ENCODE measurements at places on chromosomes 13 and 19.
A peak's percentile ranks its signal among the peaks of the same experiment; 100 is the strongest.

DNA sequence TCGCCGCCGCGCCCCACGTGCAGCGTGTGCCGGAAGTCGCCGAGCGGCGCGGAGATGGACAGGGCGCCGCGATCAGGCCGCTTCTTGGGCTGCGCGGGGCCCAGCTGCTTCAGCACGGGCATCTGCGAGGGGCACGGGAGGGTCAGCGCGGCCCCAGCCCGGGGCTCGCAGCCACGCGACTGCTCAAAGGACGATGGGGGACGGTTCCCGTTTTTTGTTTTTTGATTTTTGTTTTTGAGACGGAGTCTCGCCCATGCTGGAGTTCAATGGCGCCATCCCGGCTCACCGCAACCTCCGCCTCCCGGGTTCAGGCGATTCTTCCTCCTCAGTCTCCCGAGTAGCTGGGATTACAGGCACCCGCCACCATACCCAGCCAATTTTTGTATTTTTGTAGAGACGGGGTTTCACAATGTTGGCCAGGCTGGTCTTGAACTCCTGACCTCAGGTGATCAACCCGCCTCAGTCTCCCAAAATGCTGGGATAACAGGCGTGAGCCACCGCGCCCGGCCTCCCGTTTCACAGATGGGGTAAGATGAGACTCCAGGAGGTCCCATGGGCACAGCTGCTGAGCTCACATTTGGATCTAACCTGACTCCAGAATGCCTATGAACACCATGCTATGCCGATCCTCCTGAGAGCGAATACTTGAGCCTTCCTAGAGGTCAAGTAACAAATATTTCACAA is 2.0 kb upstream of the LENG9 start:
- DNase-seq: no peak

DNA sequence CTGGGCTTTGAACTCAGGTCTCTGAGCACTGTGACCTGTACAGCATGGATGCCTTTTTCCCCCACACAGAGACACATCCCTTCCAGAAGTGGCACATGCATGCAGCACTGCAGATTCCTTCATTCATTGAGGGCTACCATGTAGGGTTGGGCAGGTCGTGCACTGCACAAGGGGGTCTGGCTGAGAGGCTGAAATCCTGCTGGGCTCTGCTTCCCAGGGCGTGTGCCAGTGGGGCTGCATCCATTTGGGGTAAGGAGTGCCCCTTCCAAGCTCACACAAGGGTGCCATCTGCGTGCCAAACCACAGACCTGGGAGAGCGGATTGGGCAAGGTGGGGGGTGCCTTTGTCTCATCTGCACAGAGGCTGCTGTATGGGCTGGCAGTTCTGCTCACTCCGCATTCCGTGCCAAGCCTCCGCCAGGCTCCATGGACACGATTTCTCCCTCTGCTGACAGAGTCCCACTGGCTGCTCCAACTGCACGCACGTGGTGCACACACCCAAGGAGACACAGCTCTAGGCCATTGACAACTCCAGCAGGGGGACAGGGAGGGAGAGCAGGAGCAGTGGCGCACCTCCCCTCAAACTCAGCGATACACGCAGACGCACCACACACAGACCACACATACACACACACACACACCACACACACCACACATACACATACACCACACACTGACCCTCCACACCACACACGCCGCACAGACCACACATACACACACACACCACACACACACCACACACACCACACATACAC is 4.5 kb upstream of the SHISA7 start:
- DNase-seq: peak; percentile 54

DNA sequence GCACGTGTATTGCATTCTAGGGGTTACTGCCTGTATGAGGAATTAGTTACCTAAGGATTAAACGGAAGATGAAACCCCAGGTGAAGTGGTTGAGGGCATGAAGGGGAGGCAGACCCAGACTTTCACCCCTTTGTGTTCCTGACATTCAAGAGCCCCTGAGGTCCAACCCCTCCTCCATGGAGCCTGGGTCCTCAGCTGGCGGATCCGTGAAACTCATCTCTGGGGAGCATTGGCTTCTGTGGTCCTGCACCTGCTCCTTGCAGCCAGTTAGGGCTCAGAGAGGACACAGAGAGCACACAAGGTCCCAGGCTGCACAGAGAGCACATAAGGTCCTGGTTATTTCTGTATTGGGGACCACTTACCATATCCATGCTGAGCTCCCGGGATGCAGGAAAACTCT is 7.0 kb upstream of the LILRA1 start:
- no peak for DNase-seq

GRCh38 chr19:8466018-8466417 is 21.2 kb downstream of the HNRNPM start:
- no peak for DNase-seq

GRCh38 chr13:74027161-74027779 is 106.9 kb downstream of the KLF12 start:
- DNase-seq: no peak

DNA sequence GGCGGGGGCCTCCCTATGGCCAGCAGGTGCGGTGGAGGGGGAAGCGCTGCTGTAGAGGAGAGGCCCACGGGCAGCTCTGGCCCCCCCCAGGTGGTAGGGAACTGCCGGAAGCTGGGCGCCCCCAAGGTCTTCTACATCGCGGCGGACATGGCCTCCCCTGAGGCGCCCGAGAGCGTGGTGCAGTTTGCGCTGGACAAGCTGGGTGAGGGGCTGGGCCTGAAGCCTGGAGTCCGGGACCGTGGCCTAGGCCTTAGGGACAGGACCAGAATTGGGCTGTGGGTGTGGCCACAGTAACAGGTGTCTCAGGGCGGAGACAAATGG is 3.8 kb upstream of the RPL36 start:
- DNase-seq: no peak

DNA sequence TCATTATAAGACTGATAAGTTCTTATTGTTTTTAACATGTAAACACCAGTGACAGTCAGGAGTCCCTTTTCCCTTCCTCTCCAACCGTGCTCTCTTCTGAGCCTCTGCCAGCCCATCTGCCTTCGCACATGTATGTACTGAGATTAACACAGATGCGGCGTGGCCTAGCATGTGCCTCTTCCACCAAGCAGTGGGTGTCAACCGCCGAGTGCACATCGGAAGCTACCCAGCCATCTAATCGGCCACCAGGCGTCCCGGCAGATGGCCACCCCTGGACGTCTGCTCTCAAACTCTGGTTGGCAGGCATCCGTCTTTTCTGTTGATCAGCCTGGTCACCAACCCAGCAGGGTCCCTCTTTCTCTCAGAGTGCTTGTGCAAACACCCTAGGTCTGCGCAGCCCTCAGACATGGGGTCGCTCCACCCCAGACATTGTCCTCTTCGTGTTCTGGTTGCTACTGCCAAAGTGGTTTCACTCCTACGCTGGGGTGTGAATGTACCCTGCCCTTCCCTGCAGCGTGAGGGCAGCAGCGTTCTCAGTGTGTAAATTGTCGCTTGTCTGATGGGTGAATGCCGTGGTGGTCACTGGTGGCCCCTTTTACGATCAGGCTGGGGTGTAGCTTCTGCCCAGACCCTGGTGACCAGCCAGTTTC is 57.7 kb upstream of the LDLR start:
- DNase-seq: no peak

DNA sequence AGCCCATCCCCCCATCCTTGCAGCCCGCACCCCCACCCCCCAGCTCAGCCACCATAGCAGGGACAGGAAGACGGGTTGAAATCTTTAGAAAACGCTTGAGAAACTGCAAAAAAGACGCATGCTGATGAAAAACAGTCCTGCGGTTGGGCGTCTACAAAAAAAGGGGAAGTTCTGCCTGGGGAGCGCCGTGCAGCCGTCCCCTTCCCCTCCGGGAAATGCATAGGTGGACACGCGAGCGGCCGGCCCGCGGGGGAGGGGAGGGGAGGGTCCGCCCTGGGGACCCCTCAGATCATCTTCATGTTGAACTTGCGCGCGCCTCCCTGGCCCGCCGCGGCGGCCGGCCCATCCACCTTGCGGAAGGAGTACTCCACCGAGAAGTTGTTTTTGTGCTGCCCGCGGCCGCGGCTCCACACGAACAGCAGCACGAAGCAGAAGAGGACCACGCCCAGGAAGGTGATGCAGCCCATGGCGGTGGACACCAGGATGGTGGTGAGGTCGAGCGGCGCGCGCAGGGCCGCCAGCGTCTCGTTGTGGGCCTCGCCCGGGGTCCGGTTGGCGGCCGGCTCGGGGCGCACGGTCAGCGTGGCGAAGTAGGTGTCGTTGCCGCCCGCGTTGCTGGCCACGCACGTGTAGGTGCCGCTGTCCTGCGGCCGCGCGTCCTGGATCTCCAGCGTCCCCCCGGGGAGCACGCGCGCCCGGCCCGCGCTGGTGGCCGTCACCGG is 7.9 kb upstream of the PEAK3 start:
- peak; percentile 52 for DNase-seq

- no peak for DNase-seq
Measured at GRCh38 chr13:91661692-91662490, 263.5 kb downstream of the GPC5 start.

DNA sequence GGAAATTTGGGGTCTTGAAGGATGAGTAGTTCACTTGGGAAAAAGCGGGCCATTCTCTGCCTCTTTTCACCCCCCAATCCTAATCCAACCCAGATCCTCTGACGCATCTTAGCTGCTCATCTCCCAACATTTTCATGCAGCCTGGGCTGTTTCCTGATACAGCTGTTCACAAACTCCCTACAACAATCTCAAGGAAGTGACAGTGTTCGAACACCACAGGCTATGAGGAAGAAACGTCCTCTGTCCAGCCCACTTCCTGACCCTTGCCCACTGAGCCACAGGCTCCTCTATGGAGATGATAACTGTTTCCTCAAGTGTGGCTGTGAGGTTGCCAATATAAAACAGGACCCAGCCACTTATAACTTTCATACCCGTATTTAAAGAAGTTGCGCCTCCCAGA is 16.2 kb downstream of the LMTK3 start:
- no peak for DNase-seq

- DNase-seq: no peak
Measured at GRCh38 chr19:34017601-34018000, 154.7 kb upstream of the LSM14A start.
